ENCODE measurements at places on chromosomes 12 and 14. TPM values are rescaled to one million over a fixed set of nuclear protein-coding genes. Genes with fewer than 3 reads are reported as not detected.

DNA sequence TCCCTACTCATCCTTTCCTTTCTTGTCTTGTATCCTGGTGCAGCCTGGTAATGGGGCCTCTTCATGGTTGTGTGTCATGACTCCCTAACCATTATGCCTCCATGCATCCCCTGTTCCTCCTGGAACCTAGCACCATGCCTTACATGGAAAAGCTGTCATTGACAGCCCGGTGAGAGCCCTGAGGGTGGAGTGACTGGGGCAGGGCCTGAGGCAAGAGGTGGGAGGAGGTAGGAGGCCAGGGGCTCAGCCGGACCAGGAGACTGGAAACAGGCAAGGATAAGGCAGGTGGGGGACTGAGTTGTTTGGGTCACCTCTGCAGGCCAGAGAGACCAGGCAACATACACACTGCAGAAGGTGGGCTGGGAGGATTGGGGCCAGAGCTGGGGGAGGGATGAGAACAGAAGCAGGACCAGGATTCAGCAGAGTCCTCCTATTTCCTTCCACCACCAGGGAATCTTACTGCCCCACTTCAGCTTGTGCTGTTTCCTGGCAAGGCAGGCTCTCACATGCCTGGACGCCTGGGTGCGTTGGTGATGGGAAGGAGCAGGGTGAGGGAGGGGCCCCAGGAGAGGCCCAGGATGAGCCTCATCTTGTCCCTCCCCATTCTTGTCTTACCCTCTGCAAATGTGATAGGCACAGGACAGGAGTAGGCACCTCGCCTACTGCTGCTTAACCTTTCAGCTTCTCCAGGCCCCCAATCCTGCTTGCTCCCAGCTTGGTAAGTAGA lies at the start of gene LTB4R2:
Gene LTB4R2, plus strand, starts transcription at position 603 of the 727 bp plus-strand sequence. CDS start 525 bp downstream, outside the sequence.
- no peak for DNase-seq

GRCh38 chr12:91419809-91420208 lies 237.2 kb upstream of the DCN start:
- no peak for DNase-seq

CHFR gene
- polyA plus RNA-seq, result 15.4 TPM

NPFF gene
- polyA plus RNA-seq, result not detected

GRCh38 chr14:51957950-51958349 lies 31.4 kb upstream of the RTRAF start:
- no peak for DNase-seq

INHBC gene
- polyA plus RNA-seq, result not detected

DNA sequence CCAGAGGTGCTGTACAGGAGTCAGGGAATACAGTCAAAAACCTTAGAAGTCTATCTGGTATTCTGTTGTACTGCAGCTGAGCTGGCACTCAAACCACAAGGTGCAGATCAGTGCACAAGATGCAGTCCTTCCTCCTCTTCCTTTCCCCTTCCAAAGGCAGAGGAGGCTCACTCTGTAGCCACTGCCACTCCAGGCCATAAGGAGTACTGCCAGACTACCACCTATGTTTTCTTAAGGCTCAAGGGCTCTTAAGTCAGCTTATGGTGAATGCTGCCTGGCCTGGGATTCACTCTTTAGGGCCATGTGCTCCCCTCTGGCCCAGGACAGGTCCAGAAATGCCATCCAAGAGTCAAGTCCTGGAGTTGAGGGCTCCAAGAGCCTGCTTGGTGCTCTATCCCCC lies 200.3 kb downstream of the CRADD start:
- DNase-seq, result no peak

DNA sequence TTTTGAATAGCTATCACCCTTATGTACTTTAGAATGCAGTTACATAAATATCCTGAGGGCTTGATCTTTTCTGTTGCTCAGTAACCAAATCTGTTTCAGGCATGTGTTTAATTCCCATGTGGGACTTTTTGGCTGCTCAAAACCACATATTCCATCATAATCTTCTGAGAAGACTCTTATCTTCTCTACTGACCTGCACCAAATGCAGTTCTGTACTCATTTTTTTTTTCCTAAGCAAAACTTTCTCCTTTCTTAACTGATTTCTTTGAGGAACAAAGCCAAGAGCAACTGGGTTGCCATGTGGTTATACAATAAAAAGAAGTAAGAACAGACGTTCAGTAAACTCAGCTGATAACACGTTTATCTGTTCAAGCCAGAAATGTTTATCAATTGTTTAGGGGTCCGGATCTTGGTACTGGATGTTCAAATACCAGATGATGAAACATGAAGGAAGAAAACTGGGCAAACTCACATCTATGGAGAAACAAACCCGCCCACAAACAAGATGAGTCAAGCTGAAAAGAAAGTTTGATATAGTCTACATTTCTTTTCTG lies 50.1 kb downstream of the TMEM132C start:
- DNase-seq, result no peak

GRCh38 chr12:81010641-81011040 lies 67.2 kb upstream of the ACSS3 start:
- no peak for DNase-seq

TBC1D30 gene
- 3.9 TPM for polyA plus RNA-seq

DNA sequence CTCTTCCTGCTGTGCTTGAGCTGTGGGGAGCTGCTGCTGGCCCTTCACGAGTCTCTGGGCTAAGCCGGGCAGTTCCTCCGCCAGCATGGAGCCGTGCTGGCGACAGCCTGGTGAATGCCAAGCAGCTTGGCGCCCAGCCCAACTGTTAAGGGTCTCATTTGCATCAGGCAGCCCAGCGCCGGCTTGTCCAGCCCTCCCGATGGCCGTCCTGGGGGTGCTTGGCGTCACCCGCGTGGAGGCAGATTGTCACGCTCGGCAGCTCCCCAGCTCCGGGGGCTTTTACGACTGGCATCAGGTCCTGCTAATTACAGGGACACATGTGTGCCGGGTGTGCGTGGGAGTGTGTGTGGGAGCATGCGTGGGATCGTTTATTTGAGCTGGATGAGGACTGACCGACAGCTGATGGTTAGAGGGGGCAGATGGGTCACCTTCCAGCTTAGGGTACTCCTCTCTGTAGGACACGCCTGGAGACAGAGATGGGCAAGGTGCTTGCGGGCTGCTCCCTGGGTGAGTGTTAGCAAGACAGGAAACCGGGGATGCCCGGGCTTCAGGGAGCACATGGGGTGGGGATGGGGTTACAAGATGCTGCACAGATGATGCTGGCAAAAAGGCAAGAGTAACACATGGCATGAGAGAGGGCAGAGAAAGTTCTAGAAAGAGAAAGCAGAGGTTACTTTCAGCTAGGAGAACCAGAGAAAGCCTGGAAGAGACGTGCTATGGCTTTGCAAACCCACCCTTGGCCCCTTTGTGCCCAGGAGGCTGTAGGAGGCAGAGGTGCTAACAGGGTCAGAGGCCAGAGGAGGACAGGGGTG lies 64.1 kb downstream of the KIF26A start:
- DNase-seq, result peak; percentile 59

GRCh38 chr12:116454950-116455447 lies 104.2 kb upstream of the MAP1LC3B2 start:
- DNase-seq, result no peak

DNA sequence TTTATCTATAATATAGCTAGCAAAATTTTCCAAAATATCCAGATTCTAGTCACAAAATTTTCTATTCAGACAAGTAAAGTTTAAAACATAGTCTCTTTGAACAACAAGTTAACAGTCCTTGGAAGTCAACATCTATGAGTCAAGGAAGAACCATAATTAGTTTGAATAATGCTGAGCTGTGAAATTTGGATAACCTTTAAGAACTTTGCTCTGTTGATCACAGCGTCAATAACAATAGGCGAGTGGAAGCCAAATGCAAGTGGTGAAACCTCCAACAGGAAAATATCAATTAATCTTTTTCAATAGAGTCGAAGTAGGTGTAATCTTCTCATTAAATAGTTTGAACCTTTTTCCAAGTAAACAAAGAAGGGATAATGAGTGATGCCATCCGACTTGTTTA lies 466.6 kb downstream of the FOXG1 start:
- no peak for DNase-seq

NR1H4 gene
- polyA plus RNA-seq, result not detected

TMEM63C gene
- polyA plus RNA-seq, result 0.31 TPM

DNA sequence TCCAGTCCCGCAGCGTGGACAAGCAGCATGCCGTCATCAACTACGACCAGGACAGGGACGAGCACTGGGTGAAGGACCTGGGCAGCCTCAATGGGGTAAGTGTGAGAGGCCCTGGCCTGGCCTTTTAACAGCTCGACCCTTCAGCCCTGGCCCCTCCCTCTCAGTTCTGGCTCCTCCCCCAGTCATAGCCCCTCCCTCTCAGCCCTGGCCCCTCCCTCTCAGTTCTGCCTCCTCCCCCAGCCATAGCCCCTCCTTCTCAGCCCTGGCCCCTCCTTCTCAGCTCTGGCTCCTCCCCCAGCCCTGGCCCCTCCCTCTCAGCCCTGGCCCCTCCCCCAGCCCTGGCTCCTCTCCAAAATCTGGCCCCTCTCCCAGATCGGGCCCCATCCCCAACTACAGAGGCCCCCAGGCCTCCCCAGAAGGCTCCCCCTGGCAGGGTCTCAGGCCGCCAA lies 11.2 kb downstream of the CEP170B start:
- DNase-seq, result no peak

CISTR gene
- polyA plus RNA-seq, result not detected

GRCh38 chr14:84874436-84874835 lies 655.5 kb upstream of the FLRT2 start:
- no peak for DNase-seq

DNA sequence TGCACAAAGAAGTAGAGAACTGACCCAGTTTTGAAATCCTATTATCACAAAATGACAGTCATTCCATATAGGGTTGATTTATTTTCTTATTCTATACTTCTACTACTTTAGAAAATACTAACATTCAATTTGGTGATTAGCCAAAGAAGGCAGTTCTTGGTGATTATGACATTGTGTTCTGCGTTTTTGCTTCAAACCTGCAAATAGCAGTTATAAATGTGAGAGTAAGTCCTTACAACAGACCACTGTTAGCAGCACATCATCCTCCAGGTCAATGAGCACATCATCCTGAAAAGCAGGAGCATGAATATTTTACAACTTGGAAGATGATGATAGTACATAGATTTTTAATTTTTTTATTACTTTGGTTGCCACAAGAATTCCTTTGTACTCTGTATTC lies 53.1 kb downstream of the LIN7A start:
- no peak for DNase-seq
